Activated T-helper 1 cell treated with anti-CD3 and anti-CD28 coated beads, Interleukin-2, amount 50 U/mL, for 16 hours (primary cell): ENCODE measurements at places on chromosomes 7 and 10.

GRCh38 chr7:154338701-154339506 is 286.7 kb downstream of the DPP6 start:
- no peak for DNase-seq

- no peak for DNase-seq
These were observed 1.6 kb downstream of the UNCX start for GRCh38 chr7:1234049-1234880.

DNA sequence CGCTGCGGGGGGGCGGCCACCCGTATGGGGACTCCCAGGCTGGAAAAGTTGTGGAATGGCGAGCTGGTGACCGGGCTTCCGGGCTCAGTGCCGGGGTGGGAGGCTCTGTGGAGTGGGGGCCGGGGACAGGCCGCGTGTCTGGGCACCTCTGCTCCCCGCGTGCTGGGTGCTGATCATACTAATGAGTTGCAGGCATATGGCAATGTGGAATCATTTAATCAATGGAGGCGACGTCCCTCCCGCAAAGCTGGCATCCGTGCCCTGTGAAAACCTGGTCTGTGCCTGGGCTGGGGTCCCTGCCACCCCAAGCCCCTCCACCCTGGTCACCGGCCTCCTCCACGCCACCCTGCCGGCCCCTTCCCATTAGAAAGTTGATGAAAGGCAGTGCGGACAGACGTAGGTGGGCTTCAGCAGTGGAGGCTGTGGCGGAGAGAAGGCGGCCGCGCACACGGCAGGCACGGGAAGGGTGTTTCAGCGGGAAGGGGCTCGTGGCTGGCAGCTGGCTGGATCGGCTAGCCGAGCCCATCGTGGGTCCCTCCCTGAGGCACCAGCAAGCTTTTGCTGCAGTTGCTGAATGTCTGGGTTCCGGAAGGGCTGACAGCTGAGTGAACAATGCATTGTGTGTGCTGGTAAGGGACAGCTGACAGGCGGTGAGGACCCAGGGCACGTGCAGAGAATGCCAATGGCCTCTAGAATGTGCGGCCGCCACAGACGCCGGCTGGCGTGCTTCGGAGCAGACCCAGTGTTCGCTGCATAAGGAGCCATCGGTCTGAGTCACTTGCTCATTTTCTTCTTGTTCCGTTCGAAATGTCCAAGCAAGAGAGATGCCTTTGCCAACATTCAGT is 1.5 kb downstream of the ADGRA1 start:
- DNase-seq = no peak

- no peak for DNase-seq
These were observed 41.7 kb downstream of the TNPO3 start for GRCh38 chr7:129013048-129013724.

- DNase-seq = no peak
These were observed 30.2 kb upstream of the ANKRD2 start for GRCh38 chr10:97542169-97543024.

- DNase-seq = no peak
These were observed 316.0 kb upstream of the SEMA3C start for GRCh38 chr7:81234896-81235295.

DNA sequence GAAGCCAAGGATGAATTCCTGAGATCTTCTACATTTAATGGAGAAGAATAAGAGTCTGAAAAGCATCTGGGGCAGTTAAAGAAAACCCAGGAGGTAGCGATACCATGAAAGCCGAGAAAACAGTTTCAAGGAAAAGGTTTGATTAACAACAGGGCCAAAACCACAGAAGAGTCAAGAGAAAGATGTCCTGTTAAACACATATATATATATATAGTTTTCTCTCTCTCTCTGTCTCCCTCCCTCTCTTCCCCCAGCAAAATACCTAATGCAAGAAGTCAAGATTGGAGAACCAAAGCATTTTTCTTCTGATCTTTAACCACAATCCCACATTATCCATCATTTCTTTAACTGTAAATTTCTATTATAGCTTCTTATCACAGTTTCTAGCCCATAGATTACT is 261.4 kb downstream of the SNX13 start:
- no peak for DNase-seq

DNA sequence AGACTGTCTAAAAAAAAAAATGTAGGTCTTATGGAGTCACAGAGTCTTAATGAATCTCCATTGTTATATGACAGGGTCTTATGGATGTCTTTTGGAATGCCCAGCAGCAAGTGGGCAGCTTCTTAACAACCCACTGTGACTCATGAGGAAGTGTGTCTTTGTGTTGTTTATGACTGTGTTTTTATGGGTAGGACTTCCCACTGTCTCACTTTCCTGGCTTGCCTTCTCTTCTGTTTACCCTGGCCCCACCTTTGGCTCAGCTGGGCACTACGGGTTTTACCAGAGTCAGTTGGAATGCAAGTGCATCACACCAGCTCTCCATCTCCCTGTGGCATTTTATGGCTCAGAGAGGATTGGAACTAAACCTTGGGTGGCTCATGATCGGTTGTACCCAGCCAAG is 580.5 kb downstream of the AUTS2 start:
- DNase-seq = no peak

DNA sequence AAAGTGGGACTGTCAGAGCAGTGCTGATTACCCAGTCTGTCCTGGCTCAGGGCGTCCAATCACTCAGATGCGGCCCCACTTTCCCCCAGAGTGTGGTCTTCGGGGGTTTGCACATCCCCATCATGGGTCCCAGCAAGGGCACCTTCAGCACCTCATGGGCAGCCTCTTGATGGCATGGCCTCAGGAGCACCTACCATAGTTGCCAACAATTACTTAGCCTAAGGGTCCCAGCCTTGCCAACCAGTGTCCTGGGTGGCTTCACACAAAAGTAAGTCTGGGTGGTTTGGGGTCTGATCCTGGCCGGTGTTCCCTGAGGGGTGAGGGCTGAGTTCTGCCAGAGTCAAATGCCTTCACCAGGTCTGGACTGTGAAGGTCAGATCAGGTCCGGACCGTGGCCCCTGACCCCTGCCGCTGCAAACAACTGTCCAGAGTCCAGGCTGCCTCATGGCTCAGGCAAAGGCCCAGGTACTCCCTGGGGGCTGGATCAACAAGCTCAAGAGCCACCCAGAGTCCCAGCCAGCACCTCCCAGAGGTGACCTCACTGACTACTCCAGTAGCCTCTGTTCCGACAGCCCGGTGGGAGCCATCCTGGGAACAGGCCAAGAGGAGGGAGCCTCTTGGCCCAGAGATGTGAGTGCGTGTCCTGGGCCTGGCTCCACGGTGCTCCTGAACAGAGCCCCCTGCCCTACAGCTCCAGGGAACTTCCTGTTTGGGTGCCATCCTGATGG is 6.2 kb upstream of the MARVELD1 start:
- no peak for DNase-seq

DNA sequence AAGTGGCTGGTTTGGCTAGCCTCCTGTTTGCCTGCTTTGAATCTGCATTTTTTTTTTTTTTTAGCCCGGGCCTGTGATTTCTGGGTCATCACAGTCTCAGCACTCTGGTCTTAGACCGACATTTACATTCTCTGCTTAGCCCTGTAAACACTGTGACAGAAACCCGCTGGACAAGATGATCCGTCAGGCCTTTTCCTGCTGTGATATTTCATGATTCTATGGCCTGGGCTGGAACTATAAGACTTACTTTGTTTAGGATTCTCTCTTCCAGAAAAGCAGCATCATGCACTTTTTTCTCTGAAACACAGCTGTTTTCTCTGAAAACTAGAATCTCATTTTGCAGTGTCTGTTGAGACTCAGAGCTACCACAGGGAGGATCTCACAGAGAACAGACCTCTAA is 705.5 kb downstream of the GRID1 start:
- no peak for DNase-seq

DNA sequence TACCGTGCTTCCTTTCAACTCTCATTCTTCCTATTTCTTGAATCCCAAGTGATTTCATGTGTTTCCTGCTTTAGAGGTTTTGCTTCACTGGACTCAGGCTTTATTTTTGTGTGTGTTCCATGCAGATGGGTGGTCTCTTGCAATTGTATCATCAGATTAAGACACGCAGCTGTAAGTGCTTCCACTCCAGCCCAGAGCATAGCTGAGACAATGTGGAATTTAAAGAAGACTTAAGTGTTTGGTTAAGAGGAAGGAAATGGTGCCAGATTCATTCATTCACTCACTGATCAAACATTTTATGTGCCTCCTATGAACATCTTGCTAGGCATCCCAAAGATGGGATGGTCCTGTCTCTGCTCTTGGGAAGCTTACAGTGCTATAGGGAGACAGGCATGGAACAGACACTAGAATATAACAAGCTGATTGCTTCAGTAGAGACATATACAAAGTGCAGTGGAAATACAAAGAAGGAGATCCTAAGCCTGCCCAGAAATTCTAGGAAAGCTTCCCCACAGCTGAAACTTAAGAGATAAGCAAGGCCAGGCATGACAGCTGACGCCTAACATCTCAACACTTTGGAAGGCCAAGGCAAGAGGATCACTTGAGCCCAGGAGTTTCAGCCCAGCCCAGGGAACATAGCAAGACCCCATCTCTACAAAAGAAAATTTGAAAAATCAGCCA is 46.1 kb upstream of the LRRC17 start:
- DNase-seq = no peak

DNA sequence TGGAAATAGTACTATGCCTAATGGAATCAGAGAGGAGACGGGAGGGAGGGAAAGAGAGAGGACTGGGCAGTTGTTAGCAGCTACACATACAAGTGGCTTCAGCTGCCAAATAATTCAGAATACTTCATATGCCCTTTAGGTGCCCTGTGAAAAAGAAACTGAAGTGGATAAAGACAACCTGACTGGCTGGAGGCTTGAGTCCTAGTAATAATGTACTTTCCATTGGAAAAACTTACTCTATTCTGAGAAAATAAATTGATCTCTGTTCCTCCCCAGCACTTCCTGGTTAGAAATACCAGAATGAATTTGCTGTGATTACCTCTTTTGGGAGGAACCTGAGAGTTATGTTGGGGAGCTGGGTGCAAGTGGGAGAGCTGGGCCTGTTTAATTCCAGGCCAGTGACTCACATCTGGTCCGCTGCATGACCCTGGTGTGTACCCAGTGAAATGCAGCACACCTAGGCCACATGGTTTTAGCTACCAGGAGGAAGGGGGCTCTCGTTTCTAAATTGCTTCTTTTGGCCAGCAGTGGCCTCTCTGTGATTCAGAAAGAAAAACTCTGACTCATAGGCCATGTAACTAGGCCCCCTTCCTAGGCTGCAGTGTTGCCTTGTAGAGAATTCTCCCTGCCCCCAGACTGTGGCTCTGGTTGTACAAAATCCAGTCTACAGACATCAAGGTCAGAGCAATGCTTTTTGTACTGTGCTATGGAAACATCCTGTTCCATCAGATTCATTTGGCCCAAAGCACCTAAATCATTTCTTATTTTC is 6.5 kb downstream of the AGFG2 start:
- no peak for DNase-seq

DNA sequence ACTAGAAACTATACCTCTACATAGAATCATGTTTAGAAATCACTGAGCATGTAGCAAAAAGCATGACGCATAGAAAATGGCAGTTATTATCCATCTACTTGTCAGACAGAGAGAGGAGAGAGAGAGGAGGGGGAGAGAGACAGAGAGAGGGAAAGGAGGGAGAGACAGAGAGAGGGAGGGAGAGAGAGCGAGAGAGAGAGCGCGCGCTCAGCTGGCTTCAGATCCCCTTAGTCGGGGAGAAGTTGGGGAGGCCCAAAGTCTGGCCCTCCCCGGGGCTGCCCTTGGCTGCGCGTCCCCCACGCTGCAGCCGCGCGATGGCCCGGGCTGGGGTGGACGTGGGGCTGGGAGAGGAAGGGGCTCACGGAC is 37.0 kb downstream of the CNPY1 start:
- no peak for DNase-seq

DNA sequence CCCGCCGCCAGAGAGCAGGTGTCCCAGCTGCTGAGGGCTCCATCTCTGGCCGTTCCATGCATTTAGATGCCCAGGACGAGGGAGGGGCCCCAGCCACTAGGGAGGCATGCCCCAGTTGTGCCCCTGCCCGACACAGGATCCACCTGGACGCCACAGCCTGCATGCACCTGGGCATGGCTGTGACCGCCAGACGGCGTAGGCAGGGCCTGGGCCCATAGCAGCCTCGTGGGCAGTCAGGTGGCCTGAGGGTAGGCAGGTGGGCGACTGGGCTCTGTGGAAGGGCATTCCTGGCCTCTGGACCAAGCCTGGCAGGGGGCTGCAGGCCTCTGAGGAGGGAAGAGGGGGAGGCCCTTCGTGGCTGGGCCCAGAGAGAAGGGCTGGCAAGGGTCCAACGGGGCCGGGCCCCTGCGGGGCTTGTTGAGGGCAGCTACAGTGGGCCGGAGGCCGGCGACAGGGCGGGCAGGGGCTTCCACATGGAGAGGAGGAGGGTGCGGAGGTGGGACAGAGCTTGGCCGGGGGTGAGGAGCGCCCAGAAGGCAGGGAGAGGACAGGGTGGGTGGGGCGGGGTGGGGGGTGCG is 76.0 kb upstream of the NKX6-2 start:
- DNase-seq = no peak

GRCh38 chr7:2651336-2651735 is 19.6 kb downstream of the TTYH3 start:
- no peak for DNase-seq

DNA sequence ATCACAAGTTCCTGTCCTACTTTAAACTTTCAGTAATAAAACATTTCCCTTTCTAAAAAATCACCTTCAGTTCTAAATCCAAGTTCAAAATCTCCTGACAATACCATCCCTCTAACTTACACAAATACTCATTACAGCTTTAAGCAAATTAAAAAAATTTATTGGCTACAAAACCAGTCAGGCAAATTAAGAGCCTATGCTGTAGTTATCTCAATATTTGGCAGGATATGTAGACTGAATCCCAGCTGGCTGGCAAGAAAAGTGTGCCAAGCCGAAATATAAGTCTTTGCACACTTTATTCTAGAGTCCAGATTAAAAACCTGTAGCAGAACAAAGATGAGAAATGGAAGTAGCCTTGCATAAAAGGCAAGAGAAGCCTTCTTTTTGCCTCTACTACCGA is 9.5 kb downstream of the WAPL start:
- DNase-seq = no peak

- no peak for DNase-seq
These were observed 323.4 kb upstream of the DGKB start for GRCh38 chr7:15225981-15226380.

DNA sequence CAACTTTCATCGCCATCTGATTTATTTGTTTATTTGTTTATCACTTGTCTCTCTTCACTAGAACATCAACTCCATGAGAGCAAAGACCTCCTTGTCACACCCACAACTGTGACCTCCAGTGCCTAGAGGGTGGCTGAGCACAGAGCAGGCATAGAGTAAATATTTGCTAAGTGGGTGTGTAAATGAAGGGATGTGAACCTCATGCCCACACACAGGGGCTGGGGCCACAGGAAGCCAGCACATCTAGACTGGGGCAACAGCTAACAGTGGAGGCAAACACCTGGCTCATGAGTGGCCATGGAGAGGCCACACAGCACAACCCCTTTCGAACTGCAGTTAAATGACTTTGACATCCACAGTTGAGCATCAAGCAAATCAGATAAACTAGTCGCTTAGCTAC is 39.8 kb downstream of the AKR1B1 start:
- no peak for DNase-seq

- DNase-seq = no peak
These were observed 134.9 kb downstream of the ANK3 start for GRCh38 chr10:60254776-60255175.

DNA sequence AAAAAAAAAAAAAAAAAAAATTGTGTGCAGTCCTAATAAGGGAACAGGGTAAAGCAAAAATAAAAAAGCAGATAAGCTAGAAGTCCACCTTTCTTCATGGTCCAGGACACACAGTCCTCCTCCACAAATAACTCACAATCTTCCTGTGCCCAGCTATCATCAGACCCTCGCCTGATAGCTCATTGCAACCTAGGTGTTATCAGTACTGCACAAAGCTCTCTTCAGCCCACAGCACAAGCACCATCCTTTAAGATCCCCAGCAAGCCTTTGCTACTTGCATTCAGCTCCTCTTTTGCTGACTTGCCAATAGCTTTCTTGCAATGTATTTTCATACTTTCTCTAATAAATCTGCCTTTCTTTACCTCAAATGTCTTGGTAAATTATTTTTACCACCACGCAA is 5.0 kb downstream of the NDUFA5 start:
- no peak for DNase-seq
